ENCODE measurements at places on chromosomes 5 and 9.

DNA sequence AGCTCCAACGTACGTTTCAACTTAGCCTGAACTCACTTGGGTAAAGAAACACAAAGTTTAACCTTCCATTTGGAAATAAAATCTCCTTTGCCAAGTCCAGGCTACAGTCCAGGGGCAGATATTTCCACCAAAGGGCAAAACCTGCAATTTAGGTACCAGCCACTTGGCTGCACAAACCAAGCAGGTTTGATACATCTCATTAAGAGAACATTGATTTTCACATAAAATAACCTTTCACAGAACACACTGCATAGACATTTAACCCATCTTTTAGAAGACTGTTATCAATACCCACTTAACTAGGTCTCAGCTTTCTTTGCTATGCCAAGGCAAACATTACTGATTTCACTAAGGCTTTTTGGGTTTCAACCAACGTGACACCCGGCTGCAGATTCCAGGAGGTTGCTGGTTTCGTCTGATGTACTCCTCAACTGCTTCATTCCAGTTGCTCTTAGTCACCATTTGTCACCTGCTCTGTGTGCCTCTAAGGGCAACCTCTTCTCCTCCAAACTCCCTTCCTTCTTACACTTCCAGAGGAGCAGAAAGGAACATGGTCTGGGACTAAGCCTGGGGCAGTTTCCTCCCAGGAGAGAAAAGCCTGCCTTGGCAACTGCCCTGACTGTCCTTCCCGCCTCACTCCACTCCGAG, 67.1 kb downstream of the EPB41L4B start:
- DNase-seq: no peak

DNA sequence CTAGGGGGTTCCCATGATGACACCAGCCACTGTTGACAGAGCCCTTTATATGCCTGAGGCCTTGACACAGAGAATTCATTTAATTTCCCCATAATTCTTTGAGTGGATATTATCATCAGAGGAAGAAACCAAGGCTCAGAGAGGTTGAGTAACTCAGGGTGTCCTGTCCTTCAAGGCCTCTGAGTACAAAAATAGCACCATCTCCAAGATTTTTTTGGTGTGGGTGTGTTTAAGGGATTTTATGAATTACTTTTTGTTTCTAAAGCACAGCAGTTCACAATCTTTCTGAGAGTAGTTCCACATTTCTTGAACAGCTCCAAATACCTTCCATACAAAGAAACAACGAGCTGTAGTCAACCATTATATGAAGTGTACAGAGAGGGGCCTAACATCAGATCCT, 6.2 kb upstream of the GSN start:
- DNase-seq: no peak

GRCh38 chr5:140827704-140828361, at the start of gene PCDHA6:
TSS of gene PCDHA6 (plus strand) at chr5:140827960. CDS start at chr5:140828092, 132 bp downstream.
- DNase-seq: no peak

- DNase-seq: no peak
Observed at GRCh38 chr5:5340206-5340729, 82.2 kb upstream of the ICE1 start.

DNA sequence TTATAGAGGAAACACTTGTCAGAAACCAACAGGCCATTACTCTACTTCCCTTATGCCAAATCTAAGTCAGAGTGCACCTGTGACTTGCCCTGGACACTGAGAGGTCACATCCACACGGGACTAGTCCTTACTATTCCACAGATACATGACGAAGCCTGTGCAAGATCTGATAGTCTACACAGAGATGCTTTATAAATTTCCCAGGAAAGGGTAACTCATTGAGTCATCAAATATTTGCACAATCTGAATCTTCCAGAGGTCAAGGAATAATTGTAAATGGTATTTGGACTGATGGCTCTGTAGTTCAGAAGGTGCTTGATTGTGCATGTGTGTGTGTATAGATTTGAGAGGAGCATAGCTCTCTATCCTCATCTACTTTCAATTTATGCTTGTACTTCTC, 55.2 kb upstream of the JAK2 start:
- DNase-seq: no peak

GRCh38 chr5:127506616-127507015, 10.8 kb upstream of the PRRC1 start:
- DNase-seq: no peak

DNA sequence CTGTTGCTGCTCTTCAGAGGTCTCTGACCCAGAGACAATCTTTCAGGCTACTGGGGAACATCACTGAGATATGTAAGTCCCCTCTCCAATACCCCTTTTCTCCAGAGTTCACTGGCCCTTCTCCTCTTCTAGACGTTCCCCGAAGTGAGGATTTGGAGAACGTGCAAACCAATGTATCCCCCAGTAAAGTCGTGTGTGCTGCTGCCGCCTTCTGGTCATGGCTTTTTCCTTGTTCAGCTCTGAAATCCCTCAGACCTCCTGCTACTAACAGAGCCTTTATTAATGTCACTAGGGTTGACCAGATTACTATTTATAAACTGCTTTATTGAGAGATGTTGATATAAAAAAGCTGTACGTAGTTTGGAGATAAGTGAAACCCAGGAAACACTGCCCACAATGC, 1028.6 kb downstream of the CDH9 start:
- no peak for DNase-seq

GRCh38 chr5:131019601-131020315, 145.3 kb downstream of the HINT1 start:
- no peak for DNase-seq

DNA sequence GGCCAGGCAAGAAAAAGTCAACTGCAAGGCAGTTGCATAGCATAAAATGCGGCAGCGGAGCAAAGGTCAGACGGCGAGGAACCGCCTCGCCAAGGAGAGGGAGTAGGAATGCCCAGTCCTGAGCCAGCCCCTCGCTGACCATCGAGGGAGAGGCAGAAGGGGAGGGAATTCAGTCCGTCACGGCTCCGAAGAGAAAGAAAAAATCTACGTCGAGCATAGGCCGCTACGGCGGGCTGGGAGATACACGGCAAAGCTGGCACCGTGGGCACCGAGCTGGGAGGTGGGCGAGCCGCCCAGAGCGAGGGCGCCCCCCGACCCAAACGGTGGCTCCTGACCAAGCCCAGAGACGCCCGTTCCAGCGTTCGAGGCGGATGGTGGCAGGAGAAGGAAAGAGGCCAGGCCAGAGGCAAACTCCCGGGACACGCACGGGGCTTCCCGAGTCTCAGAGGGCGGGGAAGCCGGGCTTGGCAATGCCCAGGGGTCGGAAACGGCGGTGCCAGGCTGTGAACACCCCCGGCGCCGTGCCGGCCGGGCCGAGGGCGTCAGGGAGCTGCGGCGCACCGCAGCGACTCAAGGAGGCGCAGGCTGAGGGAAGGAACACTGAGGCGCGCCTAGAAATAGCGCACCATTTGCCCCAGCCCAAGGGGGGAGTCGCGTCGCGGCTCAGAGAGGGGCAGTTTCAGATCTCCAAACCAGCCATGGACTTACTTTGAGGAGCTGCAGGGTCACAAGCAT, 518 bp downstream of the SPRY4 start:
- DNase-seq: no peak

- no peak for DNase-seq
Observed at GRCh38 chr5:135141303-135142268, 107.6 kb upstream of the PITX1 start.

DNA sequence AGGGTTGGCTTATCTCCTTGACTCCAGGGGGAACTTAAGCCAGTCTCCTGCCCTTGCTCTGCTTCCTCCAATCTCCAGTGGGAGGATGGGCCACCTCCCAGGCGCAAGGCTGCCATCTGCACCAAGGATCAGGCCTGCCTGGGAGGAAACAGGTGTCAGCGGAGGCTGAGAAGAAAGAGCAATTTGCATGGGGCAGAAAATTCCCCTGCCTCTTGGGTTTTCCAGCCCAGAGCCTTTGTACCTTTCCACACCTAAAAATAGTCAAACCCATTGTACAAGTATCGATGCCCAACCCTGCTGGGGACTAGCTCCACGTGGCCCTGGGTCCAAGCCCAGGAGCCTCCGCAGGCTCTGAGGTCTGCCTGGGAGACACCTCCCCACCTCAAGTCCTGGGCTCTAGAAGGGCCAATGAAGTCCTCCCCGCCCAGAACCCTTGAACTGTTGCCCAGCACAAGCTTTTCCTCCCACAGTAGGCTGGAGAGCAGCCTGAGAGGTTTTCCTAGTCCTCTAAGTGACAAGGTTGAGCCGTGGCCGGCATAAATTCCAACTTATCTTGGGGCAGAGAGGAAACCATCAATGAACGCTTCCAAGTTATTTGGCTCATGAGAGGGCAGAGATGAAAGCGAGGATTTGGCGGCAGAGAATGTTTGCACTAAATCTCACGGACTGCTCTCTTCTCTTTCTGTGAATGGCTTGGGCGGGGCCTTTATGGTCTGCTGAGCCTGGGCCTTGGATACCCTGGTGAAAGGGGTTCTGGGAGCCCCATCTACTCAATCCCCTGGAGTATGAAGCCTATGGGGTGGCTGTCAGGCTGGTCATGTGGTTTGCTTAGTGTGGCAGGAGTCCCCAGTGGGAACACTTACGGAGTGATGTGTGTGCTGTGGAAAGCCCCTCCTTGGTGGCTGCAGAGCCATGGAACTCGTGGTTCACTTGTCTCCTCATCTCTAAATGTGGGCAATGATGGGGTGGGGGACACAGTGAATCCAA, 15.6 kb downstream of the JADE2 start:
- no peak for DNase-seq

DNA sequence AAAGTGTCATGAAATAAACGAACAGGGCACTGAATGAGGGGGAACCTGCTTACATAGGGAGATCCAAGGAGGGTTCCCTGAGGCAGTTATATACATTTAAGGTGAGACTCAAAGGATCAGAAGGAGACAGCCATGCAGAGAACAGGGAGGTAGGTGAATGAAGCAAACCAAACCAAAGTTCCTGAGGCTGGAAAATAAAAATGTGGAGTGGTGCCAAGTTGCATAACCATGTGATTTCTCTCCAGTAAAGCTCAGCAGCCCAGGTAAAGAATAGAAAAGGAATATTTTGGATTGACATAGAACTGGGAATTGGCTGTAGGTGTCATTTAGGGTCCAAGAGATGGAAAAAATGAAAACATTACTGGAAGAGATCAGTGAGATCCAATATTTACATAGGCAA, 110.7 kb downstream of the CAAP1 start:
- no peak for DNase-seq

- no peak for DNase-seq
Observed at GRCh38 chr5:112483704-112484103, 64.6 kb upstream of the EPB41L4A start.

GRCh38 chr5:158407824-158408195, 548.9 kb upstream of the CLINT1 start:
- no peak for DNase-seq

DNA sequence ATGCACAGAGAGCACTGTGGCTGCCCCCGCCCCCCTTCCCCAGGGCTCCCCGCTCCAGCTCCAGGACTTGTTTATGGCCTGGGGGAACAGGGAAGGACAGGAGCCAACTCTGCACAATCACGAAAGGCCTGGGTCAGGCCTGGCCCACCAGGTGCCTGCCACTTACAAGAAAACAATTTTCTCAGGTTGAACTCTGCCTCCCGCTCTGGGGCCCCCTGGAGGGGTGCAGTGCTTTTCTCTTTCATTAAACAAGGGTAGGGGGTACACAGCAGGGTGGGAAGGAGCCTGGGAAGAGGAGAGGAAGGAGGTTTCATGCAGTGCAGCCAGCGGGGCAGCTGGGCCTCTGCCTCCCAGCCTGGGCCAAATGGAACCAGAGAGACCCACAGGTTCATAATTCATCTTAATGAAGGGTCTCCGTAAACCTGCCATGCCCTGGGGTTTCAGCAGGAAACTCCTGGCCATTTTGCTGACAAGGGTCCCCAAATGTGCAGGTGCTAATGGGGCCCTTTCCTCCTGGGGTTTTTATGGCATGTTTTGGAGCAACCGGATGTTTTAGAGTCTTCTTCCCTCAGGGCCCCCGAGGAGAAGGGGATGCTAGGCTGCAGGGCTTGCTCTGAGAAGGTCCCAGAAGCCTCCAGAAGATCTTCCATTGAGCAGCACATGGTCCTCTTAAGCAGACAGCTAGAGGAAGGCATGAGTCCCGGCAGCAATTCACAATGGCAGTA, 219.8 kb downstream of the SLIT3 start:
- no peak for DNase-seq

DNA sequence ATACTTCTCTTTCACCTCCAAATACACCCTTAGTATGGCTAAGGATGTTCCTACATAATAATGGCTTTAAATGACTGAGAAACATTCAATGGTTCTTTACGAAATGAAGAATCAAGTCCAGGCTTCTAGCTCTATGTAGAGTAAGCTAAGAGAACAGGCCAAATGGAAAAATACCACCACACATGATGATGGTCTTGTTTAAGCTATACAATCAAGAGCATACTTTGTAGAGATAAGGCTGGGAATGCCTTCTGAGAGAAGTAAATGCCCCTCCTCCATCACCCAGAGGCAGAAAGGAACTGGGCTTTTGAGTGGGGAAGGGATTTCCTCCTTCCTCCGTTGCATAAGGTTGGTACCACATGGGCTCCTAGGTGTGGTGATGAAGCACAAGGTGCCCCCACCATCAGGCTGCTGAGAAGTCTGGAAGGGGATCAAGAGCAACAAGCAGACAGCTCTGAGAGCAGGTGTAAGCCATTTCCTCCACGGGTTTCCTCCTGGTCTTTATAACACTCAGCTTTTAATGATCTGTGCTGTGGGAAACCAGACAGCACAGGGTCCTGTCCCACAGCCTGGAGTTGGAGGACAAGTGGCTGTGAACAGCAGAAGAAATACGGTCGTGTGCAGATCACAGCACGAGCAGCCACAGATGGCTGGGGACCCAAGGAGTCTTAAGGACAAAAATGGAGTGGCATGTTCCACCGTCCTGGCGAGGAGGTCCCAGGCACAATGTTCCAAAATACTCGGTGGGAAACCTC, 396.9 kb downstream of the CTNND2 start:
- no peak for DNase-seq

- peak; percentile 66 for DNase-seq
Observed at GRCh38 chr5:172772112-172772906, 1.3 kb upstream of the DUSP1 start.

GRCh38 chr9:79000230-79001002, 571.3 kb upstream of the TLE4 start:
- DNase-seq: no peak

GRCh38 chr5:144072518-144072927, 97.9 kb downstream of the YIPF5 start:
- no peak for DNase-seq

GRCh38 chr5:89723907-89724306, 685.6 kb downstream of the CETN3 start:
- DNase-seq: no peak

GRCh38 chr9:128026255-128026772, 40.8 kb downstream of the NAIF1 start:
- peak; percentile 90 for DNase-seq

DNA sequence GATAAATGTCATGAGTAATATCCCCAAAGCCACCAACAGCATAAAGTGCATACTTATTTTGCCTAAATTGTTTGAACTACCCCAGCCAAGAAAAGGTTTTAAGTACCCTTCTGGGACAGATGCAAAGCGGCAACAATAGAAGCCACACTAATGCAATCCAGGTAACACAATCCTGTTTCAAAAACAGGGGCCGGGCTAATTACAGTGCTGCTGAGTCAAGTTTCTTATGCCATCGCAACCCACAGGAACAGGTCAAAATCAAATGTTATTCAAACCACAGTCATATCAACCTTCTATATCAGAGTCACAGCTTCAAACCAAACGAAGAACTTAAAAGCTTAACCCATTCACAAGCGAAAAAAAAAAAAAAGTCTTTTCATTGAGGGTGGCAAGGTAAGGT, 28.3 kb downstream of the EBF1 start:
- no peak for DNase-seq

- no peak for DNase-seq
Observed at GRCh38 chr5:140677947-140678346, 4.6 kb upstream of the DND1 start.

Data from activated CD4-positive, alpha-beta T cell treated with anti-CD3 and anti-CD28 coated beads, Interleukin-2, Interleukin-4, amounts not matched to agents 100 ng/mL and 50 ng/mL, durations not matched to agents 16 hours and 8 hours (primary cell).